Keratinocyte (primary cell): ENCODE measurements at places on chromosomes 13 and 19. TPM values are rescaled to one million over a fixed set of nuclear protein-coding genes. Genes with fewer than 3 reads are reported as not detected.

GRCh38 chr13:74675182-74675581 is 541.0 kb upstream of the KLF12 start:
- H3K27me3 ChIP-seq = no peaks in the 10 kb centered on the region
- no peak overlapping the region for H3K27ac ChIP-seq
- no peaks in the 10 kb centered on the region for H3K36me3 ChIP-seq

DNA sequence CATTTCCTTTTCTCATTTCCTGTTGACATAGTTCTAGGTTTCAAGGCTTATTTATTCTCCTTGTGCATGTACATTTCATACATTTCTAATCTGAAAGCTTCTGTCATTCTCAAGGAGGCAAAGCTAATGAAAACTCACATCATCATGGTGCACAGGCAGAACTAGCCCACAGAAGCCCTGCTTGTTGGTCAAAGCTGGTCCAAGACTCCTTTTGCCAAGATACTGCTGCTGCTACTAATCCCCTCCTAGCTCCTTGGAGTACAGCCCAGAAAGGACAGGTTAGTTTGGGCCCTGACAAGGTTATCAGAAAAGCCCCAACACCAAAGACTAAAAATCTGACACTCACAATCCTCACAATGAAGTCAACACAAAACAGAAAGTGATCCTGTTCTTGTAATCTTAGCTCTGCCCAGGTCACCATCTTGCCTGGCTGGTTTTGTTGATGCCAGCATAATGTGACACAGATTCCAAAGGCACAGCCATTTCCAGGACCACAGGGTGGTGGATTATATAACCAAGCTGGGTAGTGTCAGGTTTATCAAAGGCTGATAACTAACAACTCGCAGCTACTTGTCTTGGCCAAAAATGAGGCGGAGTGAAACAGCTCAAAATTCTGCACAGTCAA is 417.4 kb downstream of the NDFIP2 start:
- H3K4me1 ChIP-seq = peaks cover 3% of the 10 kb centered on the region
- H3K4me3 ChIP-seq = no peak overlapping the region
- H3K27me3 ChIP-seq = no peaks in the 10 kb centered on the region
- no peak overlapping the region for H3K27ac ChIP-seq

- peaks cover 37% of the 10 kb centered on the region for H3K27me3 ChIP-seq
- DNase-seq = no peak
- H3K36me3 ChIP-seq = no peaks in the 10 kb centered on the region
Measured at GRCh38 chr19:410243-410781, 1.4 kb upstream of the C2CD4C start.

- peak within 1 kb of the TSS; percentile 87 for H3K27ac ChIP-seq
- H3K36me3 ChIP-seq = no peaks in the 10 kb centered on the region
- H3K4me1 ChIP-seq = peaks cover 29% of the 10 kb centered on the region
- no peak for DNase-seq
- H3K4me3 ChIP-seq = peak within 1 kb of the TSS; percentile 85
- H3K27me3 ChIP-seq = no peaks in the 10 kb centered on the region
Measured at GRCh38 chr13:41960637-41961465, at the start of gene VWA8. Gene VWA8, minus strand, starts transcription at chr13:41961109. Its CDS starts 94 bp downstream, at chr13:41961015.

- no peak for DNase-seq
- H3K36me3 ChIP-seq = no peaks in the 10 kb centered on the region
- H3K4me3 ChIP-seq = no peak overlapping the region
Measured at GRCh38 chr19:45645631-45646344, 6.6 kb upstream of the EML2 start.

DNA sequence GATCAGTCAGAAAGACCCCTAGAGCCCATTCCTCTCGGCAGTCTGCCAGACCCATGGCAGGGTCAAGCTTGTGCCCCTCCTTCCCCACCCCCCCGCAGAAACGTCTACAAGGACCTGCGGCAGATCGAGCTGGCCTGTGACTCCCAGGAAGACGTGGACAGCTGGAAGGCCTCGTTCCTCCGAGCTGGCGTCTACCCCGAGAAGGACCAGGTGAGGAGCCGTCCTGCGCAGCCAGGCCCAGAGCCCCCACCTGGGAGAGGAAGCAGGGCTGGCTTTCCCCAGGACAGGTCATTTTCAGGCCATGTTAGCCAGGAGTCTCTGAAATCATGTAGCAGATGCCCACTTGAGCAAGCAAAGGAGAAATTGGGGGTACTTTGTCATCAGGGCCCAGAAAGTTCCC is 12.3 kb downstream of the TMED1 start:
- H3K36me3 ChIP-seq = peaks cover 30% of the 10 kb centered on the region
- no peak for DNase-seq
- H3K27me3 ChIP-seq = no peaks in the 10 kb centered on the region
- no peak overlapping the region for H3K27ac ChIP-seq

DNA sequence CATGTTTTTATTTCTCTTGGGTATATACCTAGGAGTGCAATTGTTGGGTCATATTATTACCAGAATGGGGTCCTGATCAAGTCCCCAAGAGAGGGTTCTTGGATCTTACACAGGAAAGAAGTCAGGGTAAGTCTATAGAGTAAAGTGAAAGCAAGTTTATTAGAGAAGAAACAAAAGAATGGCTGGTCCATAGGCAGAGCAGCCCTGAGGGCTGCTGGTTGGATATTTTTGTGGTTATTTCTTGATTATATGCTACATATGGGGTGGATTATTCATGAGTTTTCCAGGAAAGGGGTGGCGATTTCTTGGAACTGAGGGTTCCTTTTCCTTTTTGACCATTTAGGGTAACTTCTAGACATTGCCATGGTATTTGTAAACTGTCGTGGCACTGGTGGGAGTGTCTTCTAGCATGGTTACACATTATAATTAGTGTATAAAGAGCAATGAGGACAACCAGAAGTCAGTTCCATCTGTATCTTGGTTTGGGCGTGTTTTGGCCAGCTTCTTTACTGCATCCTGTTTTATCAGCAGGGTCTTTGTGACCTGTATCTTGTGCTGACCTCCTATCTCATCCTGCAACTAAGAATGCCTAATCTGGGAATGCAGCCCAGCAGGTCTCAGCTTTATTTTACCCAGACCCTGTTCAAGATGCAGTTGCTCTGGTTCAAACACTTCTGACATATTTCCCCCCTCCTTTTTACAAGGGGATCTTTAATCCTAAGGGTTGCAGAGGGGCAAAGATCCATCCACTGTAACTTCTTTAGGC is 41.1 kb downstream of the CEACAM1 start:
- no peaks in the 10 kb centered on the region for H3K4me1 ChIP-seq
- DNase-seq = no peak
- H3K4me3 ChIP-seq = no peak overlapping the region
- no peak overlapping the region for H3K27ac ChIP-seq
- H3K36me3 ChIP-seq = no peaks in the 10 kb centered on the region

DNA sequence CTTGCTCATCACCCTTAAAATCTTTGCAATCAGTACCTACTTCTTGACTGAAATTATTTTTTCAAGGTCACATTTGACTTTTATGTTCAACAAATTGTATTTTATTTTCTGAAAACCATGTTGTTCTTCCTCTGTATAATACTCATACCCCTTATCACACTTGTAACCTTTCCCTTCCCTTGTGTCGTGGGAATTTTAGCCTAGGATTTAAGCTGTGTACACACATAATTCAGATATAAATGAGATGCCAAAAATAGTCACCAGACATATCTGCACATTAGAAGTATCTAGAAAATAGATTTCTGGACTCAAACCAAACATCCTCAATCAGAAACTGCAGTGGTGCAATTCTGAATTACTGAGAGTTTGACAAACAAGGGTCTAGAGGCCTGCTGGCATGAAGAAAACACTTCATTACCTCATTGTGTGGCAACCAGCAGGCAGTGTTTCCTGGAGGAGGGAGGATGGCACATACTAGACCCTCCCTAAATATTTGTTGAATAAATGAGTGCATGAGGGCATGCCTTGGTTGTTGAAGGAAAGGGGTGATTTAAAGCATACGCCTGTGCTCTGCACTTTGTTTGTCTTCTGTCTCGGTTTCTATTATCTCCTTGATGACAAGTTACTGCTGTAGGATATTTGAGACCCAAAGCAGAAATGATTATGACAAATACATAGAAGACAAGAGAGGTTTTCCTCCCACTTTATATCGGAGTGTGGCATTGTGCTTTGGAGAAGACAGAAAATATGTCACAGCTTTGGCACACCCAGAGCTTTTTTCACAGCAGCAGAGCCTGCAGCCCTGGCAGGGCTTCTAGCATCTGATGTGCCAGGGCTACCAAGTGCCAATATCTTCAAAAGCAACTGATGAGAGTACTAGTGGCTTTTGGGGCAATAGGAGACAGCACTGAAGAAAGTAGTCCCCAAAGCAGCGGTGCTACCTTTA is 881.1 kb downstream of the PCDH9 start:
- H3K27me3 ChIP-seq = no peaks in the 10 kb centered on the region
- H3K4me1 ChIP-seq = no peaks in the 10 kb centered on the region
- DNase-seq = no peak
- H3K4me3 ChIP-seq = no peak overlapping the region
- H3K36me3 ChIP-seq = no peaks in the 10 kb centered on the region
- no peak overlapping the region for H3K27ac ChIP-seq

DNA sequence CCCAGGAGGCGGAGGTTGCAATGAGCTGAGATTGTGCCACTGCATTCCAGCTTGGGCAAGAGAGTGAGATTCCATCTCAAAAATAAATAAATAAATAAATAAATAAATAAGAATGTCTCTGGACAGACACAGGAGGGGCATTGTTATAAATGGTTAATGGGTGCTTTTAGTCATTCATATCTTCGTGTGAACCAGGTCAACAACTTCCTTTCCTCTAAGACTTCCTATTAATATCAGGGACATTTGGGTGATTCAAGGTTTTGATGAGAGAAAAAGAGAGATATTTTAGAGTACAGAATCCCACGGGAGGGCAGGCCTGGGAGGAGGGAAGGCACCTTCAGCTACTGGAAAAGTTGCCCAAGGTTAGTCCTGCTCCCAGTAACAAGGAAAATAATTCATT is 23.9 kb downstream of the DHRS12 start:
- H3K27ac ChIP-seq = no peak overlapping the region
- H3K27me3 ChIP-seq = no peaks in the 10 kb centered on the region
- no peak for DNase-seq
- H3K4me1 ChIP-seq = no peaks in the 10 kb centered on the region
- no peak overlapping the region for H3K4me3 ChIP-seq
- no peaks in the 10 kb centered on the region for H3K36me3 ChIP-seq

GRCh38 chr19:20414120-20414519 is 151.5 kb downstream of the ZNF737 start:
- no peaks in the 10 kb centered on the region for H3K27me3 ChIP-seq
- no peak for DNase-seq
- no peaks in the 10 kb centered on the region for H3K4me1 ChIP-seq
- no peak overlapping the region for H3K4me3 ChIP-seq

DNA sequence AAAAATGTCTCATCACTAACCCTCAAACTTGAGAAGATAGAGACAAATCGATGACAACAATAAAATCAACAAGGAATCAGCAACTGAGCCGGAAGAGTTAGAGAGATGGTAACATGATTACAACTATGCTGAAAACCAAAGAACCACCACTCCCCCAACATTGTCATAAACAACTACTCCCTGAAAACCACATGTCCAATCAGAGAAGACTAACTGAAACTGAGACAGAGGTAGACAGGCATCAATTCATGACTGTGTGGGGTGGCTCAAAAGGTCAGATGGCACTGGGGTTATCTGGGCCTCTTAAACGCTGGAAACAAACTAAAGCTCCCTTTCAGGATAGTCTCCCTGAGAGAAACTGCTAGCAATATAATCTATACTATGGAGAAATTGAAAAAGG is 488.8 kb downstream of the KCTD12 start:
- no peaks in the 10 kb centered on the region for H3K27me3 ChIP-seq
- H3K4me1 ChIP-seq = no peaks in the 10 kb centered on the region
- H3K36me3 ChIP-seq = no peaks in the 10 kb centered on the region
- H3K27ac ChIP-seq = no peak overlapping the region

GRCh38 chr19:16467581-16467980 is 4.2 kb downstream of the EPS15L1 start:
- peaks cover 27% of the 10 kb centered on the region for H3K4me1 ChIP-seq
- H3K27me3 ChIP-seq = no peaks in the 10 kb centered on the region
- H3K36me3 ChIP-seq = no peaks in the 10 kb centered on the region
- no peak for DNase-seq
- H3K27ac ChIP-seq = no peak overlapping the region

DNA sequence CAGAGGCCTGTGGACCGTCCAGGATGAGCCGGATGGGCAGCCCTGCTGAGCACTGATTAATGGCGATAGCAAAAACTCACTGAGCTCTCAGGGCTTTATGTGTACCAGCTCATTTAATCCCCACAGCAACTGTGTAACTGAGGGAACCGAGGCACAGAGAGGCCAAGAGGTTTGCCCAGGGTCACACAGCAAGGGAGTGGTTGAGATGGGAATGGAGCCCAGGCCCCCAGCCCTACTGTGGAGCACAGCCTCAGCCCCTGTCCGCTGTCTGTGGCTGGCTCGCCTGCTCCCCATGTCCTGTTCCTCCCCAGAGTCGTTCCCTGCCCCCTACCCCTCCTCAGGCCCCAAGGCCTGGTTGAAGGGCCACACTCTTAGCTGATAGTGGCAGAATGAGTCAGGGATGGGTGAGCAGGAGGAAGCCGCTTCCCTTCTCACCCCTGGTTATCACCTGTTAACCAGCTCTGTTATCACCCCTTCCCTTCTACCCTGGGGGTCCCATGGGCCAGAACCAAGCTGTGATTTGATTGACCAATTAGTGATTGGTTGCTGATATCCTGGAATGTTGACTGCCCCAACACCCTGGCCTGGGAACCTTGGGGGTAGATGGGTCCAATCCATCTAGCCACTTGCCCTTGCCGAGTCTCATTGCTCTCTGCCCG is 21.2 kb downstream of the CAPN12 start:
- peaks cover 87% of the 10 kb centered on the region for H3K36me3 ChIP-seq
- H3K4me1 ChIP-seq = peaks cover 8% of the 10 kb centered on the region
- H3K27ac ChIP-seq = no peak overlapping the region
- no peak for DNase-seq
- H3K27me3 ChIP-seq = no peaks in the 10 kb centered on the region

DNA sequence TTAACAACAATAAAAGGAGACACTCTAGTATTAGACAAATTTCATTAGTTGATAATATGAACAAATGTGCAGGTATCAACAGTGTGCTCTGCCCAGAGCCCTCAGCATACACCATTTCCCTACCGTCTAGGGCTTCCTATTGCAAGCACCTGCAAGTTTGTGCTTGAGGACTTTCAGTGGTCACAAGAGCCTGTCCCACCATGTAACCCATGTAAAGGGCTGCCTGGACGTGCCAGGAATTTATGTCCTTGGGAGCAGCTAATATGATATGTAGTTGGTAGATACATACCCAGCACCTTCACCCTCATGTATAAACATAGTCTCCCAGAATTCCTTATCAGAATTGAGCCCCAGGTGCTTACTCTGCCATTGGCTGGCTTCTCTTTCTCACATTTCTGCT is 128.0 kb downstream of the UFM1 start:
- H3K4me3 ChIP-seq = no peak overlapping the region
- no peak overlapping the region for H3K27ac ChIP-seq
- no peak for DNase-seq
- no peaks in the 10 kb centered on the region for H3K4me1 ChIP-seq
- H3K27me3 ChIP-seq = no peaks in the 10 kb centered on the region

The EPS8L1 gene
- 20.1 to 37.3 TPM (median 26.0 TPM) in 3 replicates for polyA plus RNA-seq

The KASH5 gene
- not detected in 3 replicates for polyA plus RNA-seq

The NTF4 gene
- 5.5 to 14.4 TPM (median 8.3 TPM) in 3 replicates for polyA plus RNA-seq

The PSG2 gene
- 0.09 to 0.17 TPM (median 0.14 TPM) in 3 replicates for polyA plus RNA-seq

The MYBPC2 gene
- polyA plus RNA-seq = 0.01 TPM in 1 of 3 replicates, not detected in the others

The UBE2L5 gene
- polyA plus RNA-seq = 0.26 to 0.38 TPM in 2 of 3 replicates, not detected in the other

The THSD1 gene
- polyA plus RNA-seq = 9.2 to 15.4 TPM (median 9.7 TPM) in 3 replicates
